ENCODE measurements at places on chromosomes 7 and 10.

DNA sequence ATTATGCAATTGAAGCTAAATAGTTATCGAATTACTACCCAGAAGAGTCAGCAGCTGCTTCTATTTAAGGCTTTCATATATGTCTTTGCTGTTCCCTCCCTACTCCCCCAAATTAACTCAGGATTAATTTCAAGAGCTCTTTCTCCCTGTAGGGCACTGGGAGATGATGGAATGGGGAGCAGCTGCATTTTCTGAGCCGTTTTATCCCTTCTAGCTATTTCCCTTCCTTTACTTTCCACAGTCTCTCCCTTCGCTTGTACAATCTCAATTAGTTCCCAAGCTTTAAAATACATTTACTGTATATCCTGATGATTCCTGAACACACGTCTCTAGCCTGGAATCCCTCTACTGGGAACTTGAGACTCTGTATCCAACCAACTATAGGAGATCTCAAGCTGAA, 19.8 kb upstream of the TSPAN12 start:
- DNase-seq, result no peak

- DNase-seq, result no peak
Measured at GRCh38 chr10:26365681-26366358, 72.3 kb upstream of the APBB1IP start.

GRCh38 chr10:92244796-92245195, 46.1 kb downstream of the CPEB3 start:
- DNase-seq, result no peak

- DNase-seq, result no peak
Measured at GRCh38 chr10:28094121-28094520, 95.2 kb upstream of the ODAD2 start.

DNA sequence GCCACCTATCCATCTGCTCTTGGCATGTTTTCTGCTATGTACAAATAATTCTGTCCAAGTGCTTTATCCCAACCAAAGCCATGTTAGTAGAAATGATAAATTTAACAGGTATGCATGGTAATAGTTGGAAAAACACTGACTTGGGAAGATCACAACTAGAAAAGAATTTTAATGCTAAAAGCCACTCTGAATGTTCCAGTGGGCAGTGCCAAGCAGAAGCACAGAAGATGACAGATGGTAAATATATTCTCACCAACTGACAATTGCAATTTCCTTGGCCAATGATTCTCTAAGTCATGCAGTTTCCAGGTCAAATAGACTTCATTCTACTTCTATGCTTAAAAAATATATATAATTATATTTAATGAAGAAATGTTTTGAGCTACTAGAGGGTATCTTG, 83.6 kb upstream of the SEMA3C start:
- DNase-seq, result no peak

DNA sequence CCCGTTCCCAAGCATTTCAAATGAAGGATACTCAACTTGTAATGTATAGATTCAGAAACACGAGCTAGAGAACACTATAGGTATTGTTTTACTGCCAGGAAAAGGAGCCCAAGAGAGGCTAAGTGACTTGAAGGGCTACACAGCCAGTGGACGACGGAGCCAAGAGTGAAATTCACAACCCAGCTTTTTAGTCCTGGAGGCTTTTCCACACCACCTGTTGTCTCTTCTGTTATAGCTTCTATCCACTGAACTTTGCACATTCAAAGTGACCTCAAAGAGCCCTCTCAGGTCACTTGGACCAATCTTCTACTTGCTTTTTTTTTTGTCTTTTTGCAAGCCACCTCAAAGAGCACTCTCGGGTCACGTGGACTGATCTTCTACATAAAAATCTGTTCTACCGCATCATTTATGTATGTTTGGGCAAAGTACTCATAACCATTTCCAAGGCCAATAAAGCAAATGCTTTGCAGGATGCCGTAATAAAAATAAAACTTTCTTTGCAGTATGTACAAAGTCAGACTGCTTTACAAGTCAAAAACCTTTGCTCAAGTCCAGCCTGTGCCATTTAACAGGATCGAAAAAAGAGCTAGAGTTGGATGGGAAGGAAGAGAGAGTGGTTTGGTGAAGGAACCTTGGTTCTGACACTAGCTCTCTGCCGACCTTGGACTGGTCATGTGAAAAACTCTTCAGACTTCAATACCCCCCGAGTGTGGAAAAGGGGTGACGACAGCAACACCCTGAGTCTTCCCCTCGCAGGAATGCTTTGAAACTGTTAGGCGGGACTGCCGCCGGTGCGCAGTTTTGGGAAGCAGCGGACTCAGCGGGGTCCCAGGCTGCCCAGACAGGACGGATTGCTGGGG, 821 bp downstream of the SLC35B4 start:
- DNase-seq, result no peak

DNA sequence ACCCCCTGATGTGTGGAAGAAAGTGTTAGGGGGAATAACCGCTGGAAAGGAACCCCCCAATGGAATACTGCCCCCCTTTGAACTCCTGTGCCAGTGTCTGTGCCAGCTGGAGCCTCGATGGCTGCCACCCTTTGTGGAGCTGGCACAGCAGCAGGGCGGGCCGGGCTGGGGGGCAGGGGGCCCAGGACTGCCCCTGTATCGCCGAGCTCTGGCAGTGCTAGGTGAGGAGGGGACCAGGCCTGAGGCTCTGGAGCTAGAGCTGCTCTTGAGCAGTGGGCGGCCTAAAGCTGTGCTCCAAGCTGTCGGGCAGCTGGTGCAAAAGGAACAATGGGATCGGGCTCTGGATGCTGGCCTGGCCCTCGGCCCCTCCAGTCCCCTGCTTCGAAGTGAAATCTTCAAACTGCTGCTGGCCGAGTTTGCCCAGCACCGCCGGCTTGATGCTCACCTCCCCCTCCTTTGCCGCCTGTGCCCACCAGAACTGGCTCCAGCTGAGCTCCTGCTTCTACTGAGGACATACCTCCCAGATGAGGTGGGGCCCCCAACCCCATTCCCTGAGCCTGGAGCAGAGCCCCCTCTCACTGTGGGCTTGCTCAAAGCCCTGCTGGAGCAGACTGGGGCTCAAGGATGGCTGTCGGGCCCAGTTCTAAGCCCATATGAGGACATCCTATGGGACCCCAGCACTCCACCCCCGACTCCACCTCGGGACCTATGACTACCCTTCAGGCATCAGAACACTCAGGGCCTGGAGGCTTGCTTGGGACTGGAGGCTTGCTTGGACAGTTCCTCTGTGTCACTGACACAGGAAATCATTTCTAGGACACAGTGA, 2.2 kb downstream of the HPS6 start:
- no peak for DNase-seq

DNA sequence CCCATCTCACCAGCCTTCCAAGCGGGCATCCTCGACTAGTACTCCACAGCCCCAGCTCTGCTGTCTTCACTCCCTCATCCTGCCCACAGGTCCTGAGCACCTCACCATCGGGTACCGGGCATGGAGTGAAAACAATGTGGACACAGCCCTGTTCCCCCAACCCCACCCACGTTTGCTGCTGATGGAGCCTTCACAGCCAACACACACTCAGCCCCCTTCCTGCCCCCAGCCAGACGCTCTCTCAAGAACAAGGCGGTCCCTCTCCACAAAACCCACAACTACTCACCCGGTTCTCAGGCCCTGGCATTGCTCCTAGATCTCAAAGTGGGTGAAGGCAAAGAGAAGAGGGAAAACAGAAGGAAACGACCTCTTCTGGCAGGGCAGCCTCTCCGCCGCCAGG, 56.1 kb downstream of the SLIT1 start:
- DNase-seq, result no peak

DNA sequence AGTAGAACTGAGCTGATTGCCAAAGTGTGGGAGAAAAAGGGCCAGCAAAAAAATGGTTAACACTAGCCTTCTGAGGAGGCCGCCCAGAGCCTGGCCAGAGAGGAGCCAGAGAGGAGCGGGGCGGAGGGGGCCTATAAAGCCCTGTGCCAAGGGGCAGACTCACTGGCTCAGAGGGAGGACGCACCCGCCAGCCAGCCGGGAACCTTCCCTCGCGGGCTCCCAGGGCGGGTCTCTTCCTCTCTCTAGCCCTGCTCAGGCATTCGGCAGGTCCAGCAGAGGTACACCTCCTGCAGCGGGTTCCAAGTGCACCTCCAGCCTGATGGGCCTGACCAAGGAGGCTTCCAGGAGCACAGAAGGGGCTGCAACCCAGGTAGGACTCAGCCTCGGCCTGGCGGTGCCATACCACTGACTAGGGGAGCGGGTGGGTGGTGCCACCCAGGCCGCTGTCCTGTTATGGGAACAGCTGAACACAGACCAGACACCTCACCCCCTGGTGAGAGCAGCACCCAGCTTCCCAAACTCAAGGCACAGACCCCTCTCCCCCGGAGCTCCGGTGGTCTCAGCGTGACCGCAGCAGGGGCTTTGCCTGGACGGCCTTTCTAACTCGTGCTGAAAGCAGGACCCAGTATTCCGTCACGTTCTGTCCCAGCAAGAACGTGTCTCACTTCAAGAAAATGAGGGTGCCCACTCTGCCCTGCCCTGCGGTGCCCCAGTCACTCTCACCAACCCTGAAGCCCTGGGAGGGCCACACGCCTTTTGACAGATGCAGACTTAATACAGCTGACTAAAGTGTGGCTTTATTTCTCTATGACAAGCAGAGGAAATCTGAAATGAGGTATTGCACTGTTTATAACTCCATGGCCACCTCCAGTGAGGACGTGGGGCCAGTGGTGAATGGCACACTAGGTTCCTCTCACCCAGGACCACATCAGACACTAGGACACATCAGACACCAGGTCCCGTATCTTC, at the start of gene GPER1:
Gene GPER1, plus strand, starts transcription at position 162 of the 969 bp plus-strand sequence. CDS start 3,616 bp downstream, outside the sequence.
- no peak for DNase-seq
